ENCODE measurements at places on chromosomes 5 and 9. TPM values are rescaled to one million over a fixed set of nuclear protein-coding genes. Genes with fewer than 3 reads are reported as not detected.

Gene PIP5K1B
- not detected for total RNA-seq

Gene LRRC14B
- total RNA-seq, result not detected

Gene CFAP90
- not detected for total RNA-seq

Gene TRAF1
- 0.79 TPM for total RNA-seq

GRCh38 chr5:81425569-81425968, 31.6 kb upstream of the ACOT12 start:
- no peak for DNase-seq

GRCh38 chr5:53167836-53168235, 58.3 kb upstream of the MOCS2 start:
- no peak for DNase-seq

- no peak for DNase-seq
These were observed 15.2 kb downstream of the FNBP1 start for GRCh38 chr9:130027533-130028365.

DNA sequence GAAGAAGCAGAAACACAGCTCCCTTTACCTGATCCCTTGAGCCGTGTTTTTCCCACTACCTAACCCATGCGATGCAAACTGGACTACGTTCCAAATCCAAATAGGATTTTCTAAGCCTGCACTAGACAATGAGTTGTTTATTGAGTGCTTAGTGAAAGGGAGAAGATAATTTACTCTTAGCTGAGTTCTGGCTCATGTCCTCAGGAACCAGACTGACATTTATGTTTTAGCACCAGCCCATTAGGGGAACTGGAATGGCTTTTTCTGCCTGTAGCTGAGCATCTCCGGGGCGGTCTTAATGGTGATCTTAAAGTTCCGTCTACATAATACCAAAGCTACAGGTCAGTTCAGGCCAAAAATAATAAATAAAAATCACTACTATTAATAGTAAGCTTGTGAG, 81.5 kb downstream of the SH3TC2 start:
- no peak for DNase-seq

DNA sequence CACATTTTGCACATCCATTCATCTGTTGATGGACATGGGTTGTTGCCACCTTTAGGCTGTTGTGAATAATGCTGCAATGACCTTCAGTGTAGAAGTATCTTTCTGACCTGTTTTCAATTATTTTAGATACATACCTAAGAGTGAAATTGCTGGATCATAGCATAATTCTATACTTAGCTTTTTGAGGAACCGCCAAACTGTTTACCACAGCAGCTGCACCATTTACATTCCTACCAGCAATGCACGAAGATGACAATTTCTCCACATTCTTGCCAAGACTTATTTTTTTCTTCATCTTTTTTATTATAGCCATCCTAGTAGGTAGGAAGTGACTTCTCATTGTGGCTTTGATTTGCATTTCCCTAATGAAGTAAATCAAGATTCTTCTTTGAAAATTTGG, 36.5 kb upstream of the ASTN2 start:
- DNase-seq, result no peak
